ENCODE measurements at places on chromosomes 16 and 17. TPM values are rescaled to one million over a fixed set of nuclear protein-coding genes. Genes with fewer than 3 reads are reported as not detected.

The TMEM220 gene
- 0.79 TPM for total RNA-seq

The KRTAP4-4 gene
- not detected for total RNA-seq

GRCh38 chr16:89473791-89474414 is 16.5 kb downstream of the ANKRD11 start:
- DNase-seq: no peak

The SLFN12 gene
- 5.6 TPM for total RNA-seq

GRCh38 chr16:24523569-24523968 is 15.8 kb upstream of the RBBP6 start:
- DNase-seq: no peak

- no peak for DNase-seq
Measured at GRCh38 chr16:66568355-66568754, 2.1 kb downstream of the CMTM1 start.
